Glomerular endothelial cell (primary cell): ENCODE measurements at places on chromosomes 3 and 15. TPM values are rescaled to one million over a fixed set of nuclear protein-coding genes. Genes with fewer than 3 reads are reported as not detected.

GP5 gene
- 0.29 TPM in 1 of 2 replicates, not detected in the other for total RNA-seq

ZMYND10 gene
- 0.12 and 0.44 TPM in 2 replicates for total RNA-seq

SEC62 gene
- total RNA-seq = 29.7 and 36.6 TPM in 2 replicates

GRCh38 chr3:194407423-194407822, 8.4 kb upstream of the GP5 start:
- DNase-seq = no peak

HESX1 gene
- 0.58 and 1.0 TPM in 2 replicates for total RNA-seq

DNA sequence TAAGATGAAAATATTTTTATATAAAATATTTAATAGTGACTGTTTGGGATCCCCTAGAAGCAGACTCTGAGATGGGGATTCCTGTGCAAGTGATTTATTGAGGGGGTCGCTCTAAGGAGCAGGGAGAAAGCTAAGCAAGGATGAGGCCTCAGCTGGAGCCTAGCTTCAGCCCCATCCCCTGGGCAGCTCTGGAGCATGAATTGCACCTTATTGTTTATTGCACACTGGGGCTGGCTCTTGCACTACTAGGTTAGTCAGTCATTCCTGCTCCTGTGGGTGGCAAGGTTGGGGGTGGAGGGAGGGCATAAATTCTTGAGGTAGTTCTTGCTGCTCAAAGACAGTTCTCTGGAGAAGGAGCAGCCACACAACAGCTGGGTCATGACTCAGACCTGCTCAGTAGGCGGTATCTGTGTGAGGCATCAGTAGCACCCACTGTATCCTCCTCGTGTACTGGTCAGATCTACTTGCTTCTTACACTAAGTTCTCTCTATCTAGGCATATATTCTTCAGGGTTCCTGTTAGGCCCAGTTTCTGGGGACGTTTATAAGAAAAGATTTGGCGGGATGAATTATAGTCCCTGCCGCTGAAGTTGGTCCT, 27.2 kb upstream of the TNFSF10 start:
- DNase-seq = no peak

DNA sequence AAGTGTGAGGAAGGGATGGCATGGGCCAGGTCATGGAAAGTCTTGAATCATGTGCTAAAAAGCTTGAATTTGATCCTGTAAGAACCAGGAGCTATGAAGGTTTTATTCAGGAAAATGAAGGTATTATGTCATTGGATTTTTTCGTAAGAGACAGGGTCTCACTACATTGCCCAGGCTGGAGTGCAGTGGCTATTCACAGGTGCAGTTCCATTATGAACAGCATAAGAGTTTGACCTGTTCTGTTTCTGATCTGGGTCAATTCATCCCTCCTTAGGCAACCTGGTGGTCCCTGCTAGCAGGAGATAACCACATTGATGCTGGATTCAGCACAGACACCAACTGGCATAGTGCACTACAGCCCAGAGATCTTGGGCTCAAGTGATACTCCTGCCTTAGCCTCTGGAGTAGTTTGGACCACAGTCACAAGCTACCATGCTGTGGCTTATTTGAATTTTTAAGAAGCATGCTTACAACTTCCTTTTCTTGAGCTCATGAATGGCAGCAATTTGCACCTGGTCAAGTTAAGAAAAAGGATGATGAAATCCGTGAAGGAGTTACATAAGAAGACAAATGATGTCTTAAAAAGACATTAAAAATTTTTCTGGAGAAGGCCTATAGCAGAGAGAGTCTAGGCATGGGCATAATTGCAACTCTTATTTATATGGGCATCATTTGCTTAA, 79.1 kb downstream of the CADPS start:
- no peak for DNase-seq

AZI2 gene
- total RNA-seq = 29.4 and 73.3 TPM in 2 replicates

GRCh38 chr15:43208052-43209002, 12.5 kb downstream of the EPB42 start:
- no peak for DNase-seq

CA12 gene
- total RNA-seq = 4.9 and 5.5 TPM in 2 replicates

GRCh38 chr3:119937229-119937628, 155.3 kb downstream of the NR1I2 start:
- no peak for DNase-seq
